ENCODE measurements at places on chromosomes 7 and 10.

- no peak for DNase-seq
These were observed 560.0 kb downstream of the PTPRN2 start for GRCh38 chr7:158027646-158028045.

DNA sequence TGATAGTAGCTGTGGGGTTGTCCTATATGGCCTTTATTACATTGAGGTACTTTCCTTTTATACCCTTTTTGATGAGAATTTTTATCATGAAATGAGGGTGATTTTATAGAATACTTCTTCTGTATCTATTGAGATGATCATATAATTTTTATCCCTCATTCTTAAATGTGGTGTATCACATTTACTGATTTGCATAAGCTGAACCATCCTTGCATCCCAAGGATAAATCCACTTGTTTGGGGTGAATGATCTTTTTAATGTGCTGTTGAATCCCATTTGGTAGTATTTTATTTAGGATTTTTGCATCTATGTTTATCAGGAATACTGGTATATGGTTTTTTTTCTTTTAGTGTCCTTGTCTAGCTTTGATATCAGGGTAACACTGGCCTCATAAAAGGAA, 84.5 kb upstream of the IL6 start:
- DNase-seq, result no peak

DNA sequence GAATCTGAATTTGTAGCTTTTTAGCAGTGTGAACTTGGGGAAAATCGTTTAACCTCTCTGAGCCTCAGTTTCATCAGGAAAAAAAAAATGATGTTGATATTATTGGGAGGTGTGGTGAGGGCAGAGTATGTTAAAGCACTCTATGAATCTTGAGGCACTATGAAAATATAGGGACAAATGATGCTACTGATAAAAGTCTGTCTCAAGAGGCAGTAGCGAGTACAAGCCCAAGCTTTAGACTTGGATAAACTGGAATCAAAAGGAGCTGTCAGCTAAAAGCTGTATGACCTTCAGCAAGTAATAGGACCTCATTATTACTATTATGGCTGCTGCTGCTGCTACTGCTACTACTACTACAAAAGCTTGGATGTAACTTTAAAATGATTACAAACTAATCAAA, 8.4 kb downstream of the ZNF277 start:
- DNase-seq, result no peak

DNA sequence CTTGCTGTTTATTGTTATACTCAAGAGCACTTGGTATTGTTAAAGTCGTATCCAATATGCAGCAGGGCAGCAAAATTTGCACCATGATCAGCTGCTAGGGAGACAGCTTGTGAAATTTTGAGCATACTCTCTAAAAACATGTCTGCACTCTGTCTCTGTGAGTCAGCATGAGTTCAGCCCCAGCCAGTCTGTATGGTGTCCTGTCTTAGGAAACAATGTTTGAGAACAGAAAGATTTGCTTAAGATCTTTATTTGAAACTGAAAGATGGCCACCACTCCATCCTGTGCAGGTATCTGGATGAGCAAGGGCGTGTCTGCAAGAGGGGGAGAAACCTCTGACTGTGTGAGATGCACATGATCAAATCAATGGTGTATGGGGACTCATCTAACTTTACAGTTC, 97.1 kb downstream of the GNAI1 start:
- no peak for DNase-seq

GRCh38 chr7:73578342-73579128, at the start of gene TBL2:
Gene TBL2, minus strand, starts transcription at chr7:73578579. Its CDS starts 30 bp downstream, at chr7:73578549.
- DNase-seq, result peak; percentile 99

DNA sequence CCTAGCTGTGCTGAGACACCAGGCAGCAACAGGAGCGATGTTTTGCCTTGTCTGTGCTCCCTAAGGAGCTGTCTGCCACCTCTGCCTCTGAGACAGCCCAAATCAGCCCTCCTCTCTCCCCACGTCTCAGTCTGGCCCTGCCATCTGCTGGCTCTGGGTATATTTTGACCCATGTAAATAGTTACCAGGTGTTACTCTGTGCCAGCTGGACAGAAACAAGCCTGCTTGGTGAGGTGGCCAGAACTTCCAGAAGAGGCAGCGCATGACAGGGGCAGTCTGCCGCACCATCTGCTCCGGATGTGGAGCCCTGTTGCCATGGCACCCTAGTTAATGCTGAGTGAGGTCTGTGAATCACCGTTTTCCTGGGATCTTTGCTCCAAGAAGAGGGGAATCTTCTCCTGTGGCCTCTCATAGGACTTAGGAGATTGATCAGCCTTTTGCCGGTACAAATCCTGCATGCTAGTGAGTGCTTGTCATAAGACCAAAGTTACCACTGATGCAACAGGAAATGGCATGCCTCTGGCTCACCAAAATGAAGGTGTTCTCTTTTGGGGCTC, 31.8 kb downstream of the GSTO2 start:
- DNase-seq, result no peak

GRCh38 chr10:103885617-103886016, 30.2 kb upstream of the SH3PXD2A start:
- no peak for DNase-seq

- DNase-seq, result no peak
These were observed 17.4 kb downstream of the FGL2 start for GRCh38 chr7:77182261-77182660.

- DNase-seq, result no peak
These were observed 49.4 kb downstream of the GPR26 start for GRCh38 chr10:123715546-123715945.

DNA sequence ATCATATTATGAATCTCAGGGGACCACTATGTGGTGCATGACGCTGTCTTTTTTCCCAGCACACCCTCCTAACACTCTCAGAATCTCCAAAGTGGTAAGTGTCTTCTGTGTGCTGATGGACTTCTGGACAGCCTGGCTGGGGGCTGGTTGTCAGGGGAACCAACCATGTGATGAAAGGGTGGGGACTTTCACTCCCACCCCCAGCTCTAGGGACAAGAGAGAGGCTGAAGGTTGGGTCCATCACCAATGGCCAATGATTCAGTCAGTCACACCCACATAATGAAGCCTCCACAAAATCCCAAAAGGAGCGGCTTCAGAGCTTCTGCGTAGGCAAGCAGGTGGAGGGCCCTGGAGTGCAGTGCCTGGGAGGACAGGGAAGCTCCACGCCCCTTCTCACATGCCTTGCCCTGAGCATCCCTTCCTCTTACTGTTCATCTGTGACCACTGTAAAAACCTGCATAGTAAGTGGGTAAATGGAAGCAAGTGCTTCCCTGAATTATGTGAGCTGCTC, 44.6 kb downstream of the RASGEF1A start:
- no peak for DNase-seq

GRCh38 chr10:113167702-113168101, 217.7 kb downstream of the TCF7L2 start:
- no peak for DNase-seq

- no peak for DNase-seq
These were observed 210.1 kb upstream of the INHBA start for GRCh38 chr7:41912851-41913567.

DNA sequence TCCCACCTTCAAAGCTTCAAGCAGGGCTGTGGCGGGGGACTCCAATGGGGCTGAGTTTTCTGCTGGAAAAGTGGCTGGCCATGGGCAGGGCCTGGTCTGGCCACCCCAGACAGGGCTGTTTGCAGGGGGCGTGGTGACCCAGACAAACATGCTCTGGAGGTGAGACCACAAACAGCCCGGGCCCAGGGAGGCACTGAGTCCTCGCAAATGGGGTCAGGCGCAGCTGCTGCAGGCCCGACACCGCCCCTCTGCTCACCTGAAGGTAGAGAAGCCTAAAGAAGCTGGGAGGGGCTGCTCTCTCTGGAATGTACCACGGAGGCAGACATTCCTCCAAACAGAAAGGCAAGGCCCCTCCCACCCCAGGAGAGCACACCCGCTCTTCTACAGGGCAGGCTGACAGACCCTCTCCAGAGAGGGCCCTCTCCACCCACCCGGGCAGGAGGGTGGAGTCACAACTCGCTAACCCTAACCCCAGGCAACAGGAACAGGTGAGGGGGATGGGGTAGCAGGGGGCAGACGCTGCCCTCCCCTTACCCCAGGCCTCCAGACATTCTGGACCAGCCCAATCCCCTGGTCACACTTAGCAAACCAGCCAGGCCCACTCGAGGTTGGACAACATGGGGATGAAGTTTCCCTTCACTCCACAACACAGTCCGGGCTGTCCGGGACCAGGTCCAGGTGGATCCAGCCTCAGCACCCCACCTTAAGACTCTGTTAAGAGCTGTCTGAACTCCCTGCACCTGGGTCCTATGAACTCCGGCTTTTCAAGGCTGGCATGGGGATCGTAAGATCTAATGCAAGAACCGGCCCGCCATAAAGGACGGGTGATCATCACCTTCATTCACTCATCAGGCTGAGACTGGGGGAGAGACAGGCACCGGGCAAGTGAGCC, 32.3 kb downstream of the OAT start:
- no peak for DNase-seq

DNA sequence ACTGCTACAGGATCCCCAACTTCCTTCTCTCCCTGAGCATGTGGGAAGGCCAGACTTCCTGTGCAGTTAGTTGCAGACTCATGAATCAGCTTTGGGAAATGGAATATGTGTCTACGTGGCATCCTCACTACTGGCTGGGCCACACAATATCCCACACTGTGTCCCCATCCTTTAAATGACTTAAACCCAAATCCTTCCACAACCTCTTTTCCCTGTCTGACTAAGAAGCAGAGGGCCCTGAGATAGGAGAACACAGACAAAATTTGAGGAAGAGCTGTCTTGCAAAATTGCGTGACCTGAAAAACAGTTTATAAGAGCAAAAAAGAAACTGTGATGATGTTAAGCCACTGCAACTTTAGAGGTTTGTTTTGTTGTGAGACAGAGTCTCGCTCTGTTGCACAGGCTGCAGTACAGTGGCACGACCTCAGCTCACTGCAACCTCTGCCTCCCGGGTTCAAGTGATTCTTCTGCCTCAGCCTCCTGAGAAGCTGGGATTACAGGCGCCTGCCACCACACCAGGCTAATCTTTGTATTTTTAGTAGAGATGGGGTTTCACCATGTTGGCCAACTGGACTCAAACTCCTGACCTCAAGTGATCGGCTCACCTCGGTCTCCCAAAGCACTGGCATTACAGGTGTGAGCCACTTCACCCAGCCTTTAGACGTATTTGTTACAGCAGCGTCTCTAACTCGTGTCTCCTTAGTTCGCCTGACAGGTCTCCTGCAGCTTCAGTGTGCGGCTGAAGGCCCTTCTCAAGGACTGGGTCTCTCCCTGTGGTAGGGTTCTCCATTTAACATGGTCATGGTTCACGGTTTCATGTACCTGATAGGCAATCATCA, 46.9 kb upstream of the SFMBT2 start:
- DNase-seq, result no peak

- DNase-seq, result no peak
These were observed 235.4 kb downstream of the MAGI2 start for GRCh38 chr7:79217976-79218626.

GRCh38 chr10:54800741-54801421, at the start of gene PCDH15:
Gene PCDH15, minus strand, starts transcription at chr10:54801231. Its CDS starts 136,969 bp downstream, at chr10:54664262.
- DNase-seq, result no peak

- DNase-seq, result no peak
These were observed 29.1 kb downstream of the GPRIN2 start for GRCh38 chr10:46527241-46527811.

DNA sequence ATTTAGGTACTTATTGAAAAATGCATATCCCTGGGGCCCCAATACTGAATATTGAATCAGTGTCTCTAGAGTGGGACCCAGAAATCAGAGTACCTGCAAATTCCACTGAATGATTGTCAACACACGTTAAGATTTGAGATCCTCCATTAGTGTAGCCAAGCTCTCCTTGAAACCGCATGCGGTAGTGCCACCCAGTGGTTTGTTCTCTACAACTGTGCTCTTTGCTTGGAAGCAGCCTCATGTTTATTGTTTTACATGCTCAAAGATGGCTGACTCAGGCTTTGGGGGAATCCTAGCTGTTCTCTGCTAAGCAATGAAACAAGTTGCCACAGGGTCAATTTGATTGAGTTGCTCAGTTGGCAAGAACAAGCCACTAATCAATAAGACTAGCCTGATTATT, 340.2 kb upstream of the CELF2 start:
- DNase-seq, result peak; percentile 43

GRCh38 chr10:94879214-94879613, 59.2 kb upstream of the CYP2C9 start:
- no peak for DNase-seq

DNA sequence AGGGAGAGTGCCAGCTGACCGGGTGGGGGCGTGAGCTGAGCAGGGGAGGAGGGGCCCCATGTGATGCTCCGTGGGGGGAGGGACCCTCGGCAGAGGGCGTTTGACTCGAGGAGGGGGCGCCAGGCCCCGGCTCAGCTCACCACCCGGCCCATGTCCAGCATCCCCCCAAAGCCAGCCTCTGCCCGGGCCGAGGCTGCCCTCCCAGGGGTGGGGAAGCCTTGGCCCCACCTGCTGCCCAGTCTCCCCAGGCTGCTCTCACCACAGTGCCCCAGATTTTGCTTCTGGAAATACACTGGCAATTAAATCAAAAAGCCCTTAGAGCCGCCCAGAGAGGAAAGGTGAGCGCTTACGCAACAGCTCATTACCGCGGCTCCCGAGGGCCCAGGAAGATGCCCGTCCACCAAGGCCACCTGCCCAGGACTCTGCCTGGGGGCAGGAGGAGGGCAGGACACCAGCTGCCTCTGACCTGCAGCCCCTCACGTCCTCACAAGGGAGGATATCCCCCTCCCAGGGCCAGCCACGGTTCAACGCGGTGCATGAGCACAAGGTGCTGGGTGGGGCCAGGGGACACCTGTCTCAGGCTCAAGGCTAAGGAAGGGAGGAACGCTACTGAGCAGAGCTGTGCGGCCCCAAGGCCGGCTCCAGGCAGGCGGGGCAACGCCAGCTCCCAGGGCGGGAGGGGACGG, 70.0 kb upstream of the INPP5A start:
- DNase-seq, result no peak

- no peak for DNase-seq
These were observed 208.1 kb downstream of the TCF7L2 start for GRCh38 chr10:113158183-113158582.

GRCh38 chr10:13810568-13810967, 223.8 kb downstream of the PRPF18 start:
- DNase-seq, result no peak

DNA sequence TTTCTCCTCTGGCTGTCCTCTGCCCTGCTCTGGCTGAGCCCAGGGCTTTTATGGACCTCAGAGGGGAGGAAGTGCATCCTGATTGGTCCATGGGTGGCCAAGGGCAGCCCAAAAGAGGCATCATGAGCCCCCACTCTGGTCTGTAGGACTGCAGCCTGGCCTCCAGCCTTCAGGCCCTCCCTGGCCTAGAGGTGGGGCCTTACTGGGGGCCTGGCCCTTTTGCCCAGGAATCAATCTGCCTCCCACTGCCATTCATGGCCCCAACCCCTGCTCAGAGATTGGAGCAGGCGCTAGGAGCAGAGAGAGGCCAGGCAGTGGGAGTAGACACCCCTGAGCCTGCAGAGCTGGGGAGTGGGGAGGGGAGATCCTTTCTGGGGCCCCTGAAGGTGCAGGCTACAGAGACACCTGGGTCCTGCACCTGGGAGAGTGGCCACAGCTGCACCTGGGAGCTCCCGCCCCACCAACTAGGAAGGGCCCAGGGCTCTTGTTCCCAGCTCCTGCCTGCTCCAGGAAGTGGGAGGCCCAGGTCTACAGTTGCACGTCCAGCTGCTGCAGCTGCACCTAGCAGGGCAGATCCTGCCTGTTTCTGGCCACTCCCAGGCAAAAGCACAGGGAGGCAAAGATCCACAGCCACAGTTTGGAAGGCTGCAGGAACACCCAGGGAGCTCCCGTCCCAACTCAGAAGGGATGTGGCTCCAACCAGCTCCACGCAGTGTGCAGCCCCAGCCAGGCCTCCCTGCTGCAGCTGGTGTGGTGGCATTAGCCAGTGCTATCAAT, 6.4 kb upstream of the DYNC2I1 start:
- no peak for DNase-seq

- peak; percentile 96 for DNase-seq
These were observed 16.8 kb downstream of the TRIM8 start for GRCh38 chr10:102660888-102661657.

Measured in DND-41 (cell line).